Stromal cell of bone marrow (primary cell): ENCODE measurements at places on chromosomes 7 and 10.

- no peak for DNase-seq
Measured at GRCh38 chr7:17951742-17952254, 11.5 kb upstream of the SNX13 start.

- DNase-seq = no peak
Measured at GRCh38 chr10:128008521-128009250, 101.8 kb downstream of the PTPRE start.

GRCh38 chr7:157603005-157603404, 266.2 kb downstream of the DNAJB6 start:
- DNase-seq = no peak

GRCh38 chr7:14900051-14900450, 2.5 kb downstream of the DGKB start:
- no peak for DNase-seq
